ENCODE measurements at places on chromosomes 5 and 9.

GRCh38 chr5:178699681-178700253 lies 30.7 kb downstream of the ZNF354A start:
- no peak for DNase-seq

DNA sequence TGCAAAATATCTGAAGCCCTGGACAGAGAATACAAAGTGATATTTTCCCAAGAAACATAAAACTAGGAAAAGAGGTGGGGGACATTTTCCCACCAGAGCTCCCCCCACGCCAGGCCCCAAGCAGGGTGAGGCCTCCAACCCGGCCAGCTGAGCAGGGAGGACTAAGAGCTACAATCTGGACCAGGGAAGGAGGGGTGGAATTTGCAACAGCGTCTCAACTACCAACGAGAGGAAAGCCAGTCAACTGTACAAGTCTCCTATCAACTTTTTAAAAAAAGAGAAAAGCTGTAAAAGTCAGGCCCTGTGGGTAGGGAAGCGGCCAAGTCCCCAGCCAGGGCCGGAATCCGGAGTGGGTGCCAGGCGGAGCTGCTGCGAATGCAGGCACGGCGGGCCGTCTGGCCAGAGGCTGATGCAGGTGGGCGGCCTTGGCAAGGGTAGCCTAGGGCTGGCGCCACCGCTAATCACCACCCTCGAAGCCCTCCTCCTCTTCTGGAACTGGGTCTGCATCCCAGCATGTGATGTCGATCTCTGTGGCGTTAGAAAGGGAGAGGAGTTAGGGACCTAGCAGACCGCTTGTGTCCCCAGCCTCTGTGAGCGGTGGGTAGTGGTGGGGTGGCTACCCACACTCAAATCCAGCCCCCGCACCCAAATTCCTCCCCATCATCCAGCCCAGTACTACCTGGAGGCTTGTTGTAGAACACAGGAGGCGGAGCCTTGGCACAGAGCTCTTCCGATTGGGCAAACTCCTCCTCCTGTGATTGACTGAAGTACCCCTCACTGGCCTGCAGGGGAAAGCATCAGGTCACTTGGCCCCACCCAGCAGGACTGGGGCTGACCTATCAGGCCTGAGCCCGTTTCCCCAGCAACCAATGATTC lies 10.6 kb downstream of the PRR7 start:
- DNase-seq: no peak

- no peak for DNase-seq
Observed at GRCh38 chr5:38347040-38347763, 88.8 kb downstream of the EGFLAM start.

- DNase-seq: no peak
Observed at GRCh38 chr9:5453004-5453403, 2.7 kb downstream of the CD274 start.

DNA sequence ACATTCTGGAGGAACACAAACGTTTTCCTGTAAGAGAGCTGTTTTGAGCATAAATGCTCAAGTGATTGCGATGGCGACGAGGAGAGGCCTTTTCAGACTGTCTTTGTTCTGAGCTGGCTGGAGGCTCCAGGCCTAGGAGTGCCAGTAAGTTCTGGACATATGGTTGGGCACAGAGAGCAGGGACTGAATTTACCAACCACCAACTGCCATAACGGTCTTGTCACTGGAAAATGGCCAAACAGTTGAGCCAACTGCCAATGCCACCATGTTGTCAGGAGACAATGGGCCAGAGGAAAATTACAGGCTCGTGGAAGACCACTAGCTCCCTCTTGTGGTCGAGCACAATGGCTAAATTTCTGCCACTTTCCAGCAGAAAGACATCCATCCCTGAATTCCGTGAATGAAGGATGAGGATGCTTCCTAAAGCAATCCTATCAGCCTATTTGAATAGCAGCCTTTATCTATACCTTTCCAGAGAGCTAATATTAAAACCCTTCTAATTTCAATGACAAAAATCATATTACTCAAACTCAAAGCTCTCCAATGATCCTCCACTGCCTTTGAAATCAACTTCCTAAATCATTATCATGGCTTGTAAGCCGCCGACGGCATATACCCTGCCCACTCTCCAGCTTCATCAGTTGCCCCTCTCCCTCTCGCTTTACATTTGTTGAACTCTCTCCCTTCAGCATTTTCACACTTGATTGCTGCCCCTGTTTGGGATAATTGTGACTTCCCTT lies 66.9 kb upstream of the GLIS3 start:
- DNase-seq: no peak

- DNase-seq: no peak
Observed at GRCh38 chr5:122322801-122323548, 10.9 kb downstream of the SNCAIP start.

GRCh38 chr9:127548352-127548881 lies 63.7 kb upstream of the STXBP1 start:
- no peak for DNase-seq

GRCh38 chr5:4148009-4148408 lies 552.4 kb downstream of the IRX1 start:
- no peak for DNase-seq

DNA sequence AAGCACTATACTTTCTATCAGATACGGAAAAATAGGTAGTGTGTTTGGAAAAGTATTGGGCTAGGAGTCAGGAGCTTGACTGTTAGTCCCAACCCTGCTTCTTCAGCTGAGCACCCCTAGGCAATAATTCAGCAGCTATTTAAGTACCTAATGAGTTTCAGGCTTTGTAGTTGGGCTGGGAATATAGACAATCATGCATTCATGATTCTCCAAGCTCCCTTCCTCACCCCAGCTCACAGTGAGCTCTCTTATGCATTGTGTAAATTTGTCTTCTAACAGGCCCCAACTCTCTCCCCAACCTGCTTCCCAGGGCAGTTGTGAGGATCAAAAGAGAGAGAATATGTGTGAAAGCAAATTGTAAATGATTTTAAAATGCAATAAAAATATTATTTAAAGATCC lies 201.2 kb downstream of the MSX2 start:
- no peak for DNase-seq

DNA sequence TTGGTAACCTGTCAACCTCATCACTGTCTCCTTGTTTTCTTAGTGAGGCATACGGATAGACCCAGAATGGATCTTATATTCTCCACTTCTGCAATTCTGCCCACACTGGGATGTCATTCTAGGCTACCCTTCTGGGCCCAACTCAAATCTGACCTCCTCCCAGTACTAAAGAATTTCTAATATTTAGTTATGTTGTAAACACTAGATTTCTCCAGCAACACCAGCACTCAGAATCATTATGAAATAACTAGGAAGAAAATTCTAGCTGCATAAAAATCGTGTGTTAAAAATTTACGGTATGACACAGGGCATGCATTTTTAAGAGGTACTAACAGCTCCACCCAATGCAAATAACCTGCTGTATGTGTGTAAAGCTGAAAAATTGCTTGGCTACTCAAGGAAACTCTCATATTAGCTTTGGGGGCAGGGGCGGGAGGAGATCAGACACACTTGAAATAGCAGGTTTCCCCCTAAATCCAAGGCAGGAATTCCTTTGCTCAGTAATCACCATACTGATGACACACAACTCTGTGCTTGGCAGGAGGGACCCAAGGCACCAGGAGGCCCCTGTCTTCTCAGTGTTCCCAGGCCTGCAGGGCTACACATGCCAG lies 27.3 kb downstream of the MACROH2A1 start:
- DNase-seq: no peak

- no peak for DNase-seq
Observed at GRCh38 chr5:4954048-4954447, 186.1 kb upstream of the ADAMTS16 start.

DNA sequence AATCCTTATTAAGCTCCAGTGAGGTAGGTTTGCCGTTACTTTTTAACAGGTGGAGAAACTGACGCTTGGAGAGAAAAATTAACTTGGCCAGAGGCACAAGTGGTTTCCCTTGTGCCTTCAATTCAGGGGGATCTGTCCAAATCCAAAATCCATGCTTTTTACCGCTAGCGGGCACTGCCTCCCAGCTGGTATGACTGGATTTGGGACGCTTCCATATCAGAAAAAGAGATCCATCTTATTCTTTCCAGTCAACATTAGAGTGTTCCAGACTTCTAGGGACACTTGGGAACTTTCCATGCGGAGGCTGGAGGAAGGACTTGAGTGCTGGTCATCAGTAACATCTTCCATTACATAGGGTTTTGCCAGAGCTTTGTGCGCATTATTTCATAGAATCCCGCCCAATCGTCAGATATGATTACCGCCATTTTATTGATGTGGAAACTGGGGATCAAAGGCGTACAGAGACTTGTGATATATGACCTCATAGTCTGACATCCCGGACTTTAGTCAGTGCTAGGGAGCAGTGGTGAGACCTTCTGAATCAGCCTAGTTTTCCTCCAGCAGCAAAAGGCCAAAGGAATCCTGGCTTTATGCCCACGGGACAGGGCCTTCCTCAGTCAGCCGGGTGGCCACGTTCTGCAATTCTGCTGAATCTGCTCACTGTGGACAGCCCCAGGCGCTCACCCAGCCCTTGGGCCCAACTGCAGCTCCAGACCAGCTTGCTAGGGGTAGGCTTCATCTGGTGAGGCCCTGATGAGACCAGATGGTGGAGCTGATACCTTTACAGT lies 1.1 kb upstream of the GNPDA1 start:
- DNase-seq: no peak

- no peak for DNase-seq
Observed at GRCh38 chr9:86458191-86458855, 104.1 kb upstream of the TUT7 start.

DNA sequence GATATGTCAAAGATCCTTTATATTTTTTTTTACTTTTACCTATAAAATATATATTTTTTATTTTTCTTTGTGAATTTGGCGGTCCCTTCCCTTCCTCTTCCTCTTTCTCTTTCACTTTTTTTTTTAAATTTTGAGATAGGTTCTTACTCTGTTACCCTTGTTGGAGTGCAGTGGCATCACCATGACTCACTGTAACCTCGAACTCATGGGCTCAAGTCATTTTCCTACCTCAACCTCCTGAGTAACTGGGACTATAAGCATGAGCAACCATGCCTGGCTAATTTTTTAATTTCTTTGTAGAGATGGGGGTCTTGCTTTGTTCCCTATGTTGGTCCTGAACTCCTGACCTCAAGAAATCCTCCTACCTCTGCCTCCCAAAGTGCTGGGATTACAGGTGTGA lies 258.0 kb upstream of the CLINT1 start:
- no peak for DNase-seq

GRCh38 chr9:7318920-7319319 lies 480.7 kb downstream of the DMAC1 start:
- no peak for DNase-seq

DNA sequence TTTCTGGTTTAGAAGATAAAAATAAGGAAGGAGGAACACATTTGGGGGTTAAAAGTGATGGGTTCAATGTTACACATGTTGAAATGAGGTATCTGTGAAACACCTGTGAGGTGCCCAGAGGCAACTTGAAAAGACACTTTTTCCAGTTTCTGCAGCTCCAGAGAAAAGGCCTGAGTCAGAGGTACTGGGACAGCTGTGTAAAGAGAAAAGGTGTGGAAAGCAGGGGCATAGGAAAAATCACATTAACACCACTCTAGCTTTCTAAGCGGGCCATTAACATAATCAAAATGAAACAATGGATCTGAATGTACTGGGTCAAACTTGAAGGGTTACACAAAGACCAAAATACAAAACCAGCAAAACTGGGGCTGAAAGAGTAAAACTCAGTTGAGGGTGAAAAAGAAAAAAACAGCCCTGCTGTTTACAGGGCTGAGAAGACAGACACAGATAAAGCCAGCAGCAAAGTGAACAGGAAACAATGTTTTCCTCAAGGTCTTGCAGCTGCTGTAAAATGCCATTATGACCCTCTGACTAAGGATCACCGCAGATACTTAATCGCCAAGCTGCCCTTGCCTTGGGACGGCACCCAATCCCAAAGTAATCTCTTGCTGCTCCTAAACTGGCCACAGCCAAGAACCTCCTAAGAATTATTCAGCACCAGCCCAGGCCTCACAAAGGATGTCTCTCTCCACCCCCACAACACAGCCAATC lies 104.7 kb downstream of the DROSHA start:
- no peak for DNase-seq

- no peak for DNase-seq
Observed at GRCh38 chr5:102931085-102931725, 176.1 kb downstream of the PAM start.

GRCh38 chr5:131206772-131207171 lies 36.0 kb downstream of the LYRM7 start:
- no peak for DNase-seq

- DNase-seq: no peak
Observed at GRCh38 chr5:83354958-83355357, 116.6 kb upstream of the VCAN start.

GRCh38 chr5:64671678-64672077 lies 18.6 kb upstream of the SHISAL2B start:
- no peak for DNase-seq

- DNase-seq: no peak
Observed at GRCh38 chr5:115559524-115559923, 14.9 kb upstream of the FEM1C start.

- no peak for DNase-seq
Observed at GRCh38 chr5:32720300-32720699, 9.2 kb downstream of the NPR3 start.

DNA sequence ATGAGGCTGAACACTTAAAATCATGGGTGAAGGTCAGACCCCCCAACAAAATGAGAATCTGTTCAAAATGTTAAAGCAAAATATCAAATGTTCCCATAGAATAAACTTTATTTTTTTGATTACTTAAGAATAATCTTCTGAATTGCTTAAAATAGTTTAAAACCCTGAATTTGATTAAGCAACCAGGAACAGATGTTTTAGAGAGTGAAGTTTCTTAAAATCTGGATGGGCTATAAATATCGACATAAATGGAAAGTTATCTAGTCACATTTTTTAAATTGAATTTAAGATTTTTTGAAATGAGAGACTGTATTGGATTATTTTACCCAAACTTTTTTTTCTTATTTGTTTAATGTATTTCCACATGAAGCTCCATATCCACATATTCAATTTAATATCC lies 98.5 kb downstream of the ADAMTS12 start:
- no peak for DNase-seq

DNA sequence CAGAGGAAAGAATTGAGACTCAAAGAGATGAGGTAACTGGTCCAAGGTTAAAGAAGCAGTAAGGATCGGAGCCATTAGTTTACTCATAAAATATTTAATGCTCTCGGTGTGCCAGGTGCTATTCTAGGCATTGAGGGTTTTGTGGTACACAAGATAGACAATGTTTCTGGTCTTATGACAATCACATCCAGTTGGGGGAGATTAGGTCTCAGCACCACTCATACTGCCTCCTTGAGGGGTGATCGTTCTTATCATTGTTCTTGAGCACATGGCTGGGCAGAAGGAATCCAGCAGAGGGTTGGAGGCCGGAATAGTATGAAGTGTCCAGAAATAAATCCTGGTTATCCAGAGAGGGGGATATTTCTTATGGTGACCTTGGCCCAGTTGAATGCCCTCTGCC lies 40.7 kb upstream of the LCP2 start:
- DNase-seq: no peak

GRCh38 chr5:122842016-122842580 lies 3.3 kb upstream of the SNX24 start:
- no peak for DNase-seq

DNA sequence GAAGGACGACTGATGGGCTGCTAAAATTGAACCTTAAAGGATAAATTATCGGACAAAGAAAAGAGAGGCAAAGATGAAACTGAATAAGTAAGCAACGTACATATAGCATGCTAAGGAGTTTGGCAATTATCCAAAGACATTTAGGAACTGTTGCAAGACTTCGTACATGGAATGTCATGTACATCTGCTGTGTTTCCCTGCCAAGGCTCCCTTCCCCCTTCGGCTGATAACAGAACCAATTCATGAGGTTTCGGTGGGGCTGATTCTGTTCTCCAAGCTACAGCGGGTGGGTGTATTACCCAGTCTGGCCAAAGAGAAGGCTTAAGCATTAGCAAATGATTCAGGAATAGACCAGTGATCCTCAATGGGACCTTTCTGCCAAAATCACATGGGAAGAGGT lies 190.9 kb upstream of the FREM1 start:
- no peak for DNase-seq

- DNase-seq: no peak
Observed at GRCh38 chr5:77590347-77590746, 48.2 kb downstream of the OTP start.
